ENCODE measurements at places on chromosomes 6 and 20.

DNA sequence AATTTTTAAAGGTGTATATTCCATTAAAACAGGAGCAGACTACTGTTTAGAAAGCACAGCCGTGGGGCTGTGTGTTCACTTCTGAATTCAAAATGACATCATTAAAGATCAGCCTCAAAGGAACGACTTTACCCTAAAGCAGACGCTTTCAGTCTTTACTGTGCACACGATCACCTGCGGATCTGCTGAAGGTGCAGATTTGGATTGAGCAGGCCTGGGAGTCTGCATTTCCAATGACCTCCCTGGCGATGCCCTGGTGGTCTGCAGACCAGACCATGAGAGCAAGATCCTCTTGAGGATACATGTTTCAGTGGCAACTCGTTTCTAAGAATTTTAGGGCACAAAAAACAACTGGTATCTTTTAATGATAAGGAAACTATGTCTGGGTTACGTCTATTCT is 27.2 kb downstream of the TXNDC5 start:
- H3K27me3 ChIP-seq: no peaks in the 10 kb centered on the region
- no peak overlapping the region for H3K27ac ChIP-seq
- no peak overlapping the region for H3K4me3 ChIP-seq

DNA sequence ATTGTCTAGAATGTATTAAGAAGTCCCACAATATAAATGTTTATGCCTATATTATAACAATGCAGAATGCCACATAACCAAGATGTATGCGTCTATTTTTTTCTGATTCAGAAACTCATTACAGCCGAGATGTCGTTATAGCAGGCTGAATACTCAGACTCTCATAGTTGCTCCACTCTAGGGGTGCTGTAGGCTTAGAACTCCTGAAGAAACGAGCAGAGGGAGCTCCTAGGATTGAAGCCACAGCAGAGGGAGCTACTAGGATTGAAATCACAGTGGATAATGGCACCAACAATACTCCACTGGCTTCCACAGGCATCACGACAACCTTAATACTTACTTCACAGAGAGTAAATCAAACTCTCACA is 208.9 kb downstream of the KIF16B start:
- H3K27me3 ChIP-seq: no peaks in the 10 kb centered on the region
- H3K36me3 ChIP-seq: no peaks in the 10 kb centered on the region
- H3K4me1 ChIP-seq: peaks cover 6% of the 10 kb centered on the region
- DNase-seq: no peak
- no peak overlapping the region for H3K4me3 ChIP-seq

GRCh38 chr6:23202207-23202606 is 632.8 kb downstream of the HDGFL1 start:
- H3K27me3 ChIP-seq: no peaks in the 10 kb centered on the region
- no peak overlapping the region for H3K4me3 ChIP-seq
- H3K27ac ChIP-seq: no peak overlapping the region
- no peak for DNase-seq

DNA sequence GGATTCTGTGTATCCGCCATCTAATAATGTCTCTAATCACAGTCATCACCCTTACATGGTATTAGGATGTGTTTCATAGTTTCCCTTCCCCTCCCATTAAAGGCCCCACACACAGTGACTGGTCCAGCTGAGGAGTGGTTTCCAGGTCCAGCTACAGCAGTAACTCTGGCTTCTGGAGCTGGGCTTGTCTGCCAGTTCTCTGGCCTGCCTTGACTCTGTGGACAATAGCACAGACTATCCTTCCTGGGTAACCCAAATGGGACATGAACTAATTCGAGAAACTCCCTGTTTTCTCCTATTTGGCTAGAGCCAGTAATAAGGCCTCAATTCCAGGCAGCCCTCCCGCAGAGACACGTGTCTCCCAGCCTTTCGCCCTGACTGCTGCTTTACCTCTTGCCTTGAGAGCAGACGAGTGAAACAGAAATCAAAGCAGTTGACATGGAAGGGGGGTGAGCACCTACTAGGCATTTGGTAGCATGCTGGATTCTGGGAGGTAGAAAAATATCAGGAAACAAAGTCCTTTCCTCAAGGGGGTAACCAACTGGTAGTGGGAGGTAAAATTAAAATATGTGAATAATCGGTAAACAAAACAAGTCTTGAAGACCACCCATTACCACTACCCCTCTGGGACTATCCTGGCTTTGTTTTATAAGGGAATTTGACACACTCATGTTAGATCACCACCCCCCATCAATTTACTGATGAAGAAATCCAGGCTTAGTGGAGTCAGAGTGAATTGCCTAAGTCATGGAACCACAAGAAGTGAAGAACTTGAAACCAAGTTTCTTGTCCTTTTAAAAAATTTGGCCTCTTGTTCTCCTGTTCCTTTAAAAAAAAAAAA is 1.2 kb downstream of the TRAF3IP2 start:
- peak; percentile 92 for DNase-seq
- peaks cover 13% of the 10 kb centered on the region for H3K4me1 ChIP-seq
- peak overlapping the region; percentile 65 for H3K4me3 ChIP-seq
- no peaks in the 10 kb centered on the region for H3K27me3 ChIP-seq
- no peaks in the 10 kb centered on the region for H3K36me3 ChIP-seq

- no peak for DNase-seq
- H3K27ac ChIP-seq: no peak overlapping the region
- H3K4me1 ChIP-seq: peaks cover 6% of the 10 kb centered on the region
- no peaks in the 10 kb centered on the region for H3K36me3 ChIP-seq
- H3K27me3 ChIP-seq: no peaks in the 10 kb centered on the region
These were observed 1.7 kb upstream of the EIF6 start for GRCh38 chr20:35286077-35286898.

DNA sequence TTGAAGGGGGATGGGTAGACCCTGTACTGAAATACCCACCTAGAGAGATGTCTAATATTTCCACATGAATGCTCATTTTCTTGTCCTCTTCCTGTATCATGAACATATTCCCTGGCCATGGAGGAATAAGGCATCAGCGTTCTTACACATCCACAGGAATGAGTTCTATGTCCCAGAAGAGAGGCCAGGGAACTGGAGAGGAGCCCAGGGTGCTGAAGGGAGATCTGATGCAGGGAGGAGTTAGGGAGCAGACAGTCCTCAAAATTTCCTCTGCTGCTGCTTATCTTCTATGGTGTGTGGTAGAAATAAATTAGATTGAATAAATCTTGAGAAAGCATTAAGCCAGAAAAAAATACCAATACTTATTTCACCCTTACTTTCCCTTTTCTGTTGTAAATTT is 295.0 kb downstream of the KCNQ5 start:
- H3K36me3 ChIP-seq: no peaks in the 10 kb centered on the region
- no peaks in the 10 kb centered on the region for H3K27me3 ChIP-seq
- H3K4me1 ChIP-seq: no peaks in the 10 kb centered on the region
- H3K4me3 ChIP-seq: no peak overlapping the region
- H3K27ac ChIP-seq: no peak overlapping the region

DNA sequence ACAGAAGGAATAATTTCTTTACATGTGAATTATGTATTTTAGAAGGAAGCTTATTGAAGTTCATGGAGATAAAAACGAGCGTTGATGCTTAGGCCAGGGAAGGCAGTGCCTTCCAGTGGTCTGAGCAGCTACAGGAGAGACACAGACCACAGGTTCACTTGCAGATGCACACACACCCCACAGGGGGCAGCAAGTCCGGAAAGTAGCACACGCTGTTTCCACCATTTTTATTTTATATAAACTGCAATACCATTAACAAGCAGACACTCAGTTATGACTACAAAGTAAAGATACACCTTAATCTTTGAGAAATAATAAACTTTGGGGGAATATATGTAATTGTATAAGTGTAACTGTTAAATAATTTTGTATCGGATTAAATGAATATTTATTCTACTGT is 13.5 kb upstream of the DACT2 start:
- H3K27ac ChIP-seq: no peak overlapping the region
- no peaks in the 10 kb centered on the region for H3K4me1 ChIP-seq
- no peaks in the 10 kb centered on the region for H3K36me3 ChIP-seq

DNA sequence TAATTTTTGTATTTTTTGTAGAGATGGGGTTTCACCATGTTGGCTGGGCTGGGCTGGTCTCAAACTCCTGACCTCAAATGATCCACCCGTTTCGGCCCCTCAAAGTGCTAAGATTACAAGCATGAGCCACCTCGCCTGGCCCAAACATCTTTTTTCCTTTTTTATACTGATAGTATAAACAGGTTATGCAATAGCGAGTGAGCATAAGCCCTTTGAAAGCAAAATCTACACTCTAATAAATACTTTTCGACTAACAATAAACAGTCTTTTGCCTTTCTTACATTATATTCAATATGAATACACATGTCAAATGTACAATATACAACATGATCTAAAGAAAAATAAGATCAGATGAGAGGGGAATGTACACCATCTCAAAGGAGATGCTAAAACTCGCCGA is 38.7 kb downstream of the KIF13A start:
- no peaks in the 10 kb centered on the region for H3K4me1 ChIP-seq
- no peaks in the 10 kb centered on the region for H3K27me3 ChIP-seq
- no peak overlapping the region for H3K4me3 ChIP-seq
- H3K27ac ChIP-seq: no peak overlapping the region
- H3K36me3 ChIP-seq: no peaks in the 10 kb centered on the region

DNA sequence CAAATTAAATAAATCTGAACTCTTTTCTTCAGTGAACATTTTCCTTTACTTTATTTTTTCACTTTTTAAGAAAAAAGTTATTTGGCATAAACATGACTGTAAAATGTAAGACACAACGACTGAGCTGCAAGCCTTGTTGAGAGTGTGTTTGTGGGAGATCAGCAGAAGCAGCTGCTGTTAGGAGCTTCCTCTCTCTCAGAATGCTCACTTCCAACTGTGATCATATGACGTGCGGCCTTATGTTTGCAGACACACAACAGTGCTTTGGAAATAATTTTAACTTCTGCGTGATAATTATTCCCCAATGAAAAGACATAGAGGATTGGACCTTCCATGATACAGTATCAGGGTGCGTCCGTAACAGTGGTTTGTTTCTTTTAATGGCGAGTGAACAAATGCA is 104.0 kb downstream of the ARHGAP18 start:
- H3K4me1 ChIP-seq: no peaks in the 10 kb centered on the region
- DNase-seq: no peak
- H3K27me3 ChIP-seq: no peaks in the 10 kb centered on the region
- H3K36me3 ChIP-seq: no peaks in the 10 kb centered on the region
- H3K27ac ChIP-seq: no peak overlapping the region
- H3K4me3 ChIP-seq: no peak overlapping the region

DNA sequence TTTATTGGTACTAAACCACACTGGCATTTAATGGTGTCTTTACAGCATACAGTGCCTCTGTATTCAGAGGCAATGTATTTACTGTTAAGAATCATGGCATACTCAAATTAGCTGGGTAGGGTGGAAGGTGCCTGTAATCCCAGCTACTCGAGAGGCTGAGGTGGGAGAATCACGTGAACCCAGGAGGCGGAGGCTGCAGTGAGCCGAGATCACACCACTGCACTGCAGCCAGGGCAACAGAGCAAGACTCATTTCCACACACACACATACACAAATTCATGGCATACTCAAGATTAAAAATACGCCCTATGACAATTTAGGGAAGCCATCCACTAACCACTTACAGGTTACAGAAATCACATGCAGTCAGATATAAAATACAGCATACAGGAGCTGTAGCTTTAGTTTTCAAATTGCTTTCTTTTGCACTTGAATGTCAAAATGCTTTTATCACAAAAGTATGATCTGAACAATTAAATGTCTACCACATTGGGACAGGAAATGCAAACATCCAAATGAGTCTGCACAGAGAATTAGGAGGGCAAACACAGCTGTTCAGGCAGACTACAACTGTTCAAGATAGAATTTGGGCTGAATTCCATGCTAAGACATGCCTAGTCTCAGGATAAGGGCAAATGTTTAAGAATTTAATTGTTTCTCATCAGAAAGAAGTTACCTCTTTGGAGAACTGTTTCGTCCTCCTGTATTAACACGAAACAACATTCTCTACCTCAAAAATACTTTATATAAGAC is 36.4 kb downstream of the CSNK2A1 start:
- no peaks in the 10 kb centered on the region for H3K4me1 ChIP-seq
- no peak for DNase-seq
- peaks cover 47% of the 10 kb centered on the region for H3K36me3 ChIP-seq
- no peak overlapping the region for H3K4me3 ChIP-seq
- H3K27me3 ChIP-seq: no peaks in the 10 kb centered on the region

- H3K36me3 ChIP-seq: peaks cover 56% of the 10 kb centered on the region
- peak overlapping the region; percentile 57 for H3K27ac ChIP-seq
- H3K4me3 ChIP-seq: no peak overlapping the region
- H3K27me3 ChIP-seq: no peaks in the 10 kb centered on the region
- DNase-seq: no peak
- no peaks in the 10 kb centered on the region for H3K4me1 ChIP-seq
These were observed 13.6 kb downstream of the CDC5L start for GRCh38 chr6:44401138-44401537.

- no peak for DNase-seq
- peaks cover 8% of the 10 kb centered on the region for H3K27me3 ChIP-seq
- H3K4me1 ChIP-seq: no peaks in the 10 kb centered on the region
- H3K36me3 ChIP-seq: no peaks in the 10 kb centered on the region
These were observed 329 bp upstream of the GPR6 start for GRCh38 chr6:109977791-109978173.

DNA sequence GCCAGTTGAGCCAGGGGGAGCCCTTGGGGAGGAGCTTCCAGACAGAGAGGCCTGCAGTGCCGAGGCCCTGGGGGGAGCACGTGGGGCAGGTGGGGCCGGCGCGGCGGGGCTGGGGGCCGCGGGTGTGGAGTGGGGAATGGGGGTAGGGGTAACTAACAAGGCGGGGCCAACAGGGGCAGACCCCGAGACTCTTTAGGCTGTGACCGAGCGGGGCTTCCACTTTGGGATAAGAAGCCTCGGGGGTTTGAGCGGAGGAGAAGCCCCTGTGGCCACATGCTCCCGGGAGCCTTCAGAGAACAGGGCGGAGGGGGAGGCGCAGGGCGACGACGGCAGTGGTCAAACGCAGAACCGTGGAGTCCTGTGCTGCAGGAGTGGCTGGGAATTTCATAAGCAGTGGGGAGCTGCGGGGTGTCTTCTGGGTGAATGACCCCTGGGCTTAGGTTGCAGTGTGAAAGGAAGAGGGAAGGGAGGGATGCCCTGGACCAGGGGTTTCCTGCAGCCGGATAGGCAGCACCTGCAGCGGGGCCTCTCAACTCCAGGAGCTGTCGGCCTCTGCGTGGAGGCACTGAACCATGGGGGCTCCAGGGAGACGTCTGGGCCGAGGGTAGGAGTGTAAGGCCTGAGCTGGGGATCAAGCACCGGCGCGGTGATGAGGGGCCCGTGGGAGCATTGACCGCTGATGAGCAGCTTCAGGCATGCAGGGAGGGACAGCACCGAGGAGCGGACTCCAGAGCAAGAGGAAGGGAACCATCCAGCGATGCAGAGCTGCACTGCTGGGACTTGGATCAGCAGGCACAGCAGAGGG is 121.0 kb downstream of the SYNDIG1 start:
- no peaks in the 10 kb centered on the region for H3K36me3 ChIP-seq
- H3K4me1 ChIP-seq: no peaks in the 10 kb centered on the region
- no peak for DNase-seq
- H3K27me3 ChIP-seq: no peaks in the 10 kb centered on the region

- H3K36me3 ChIP-seq: no peaks in the 10 kb centered on the region
- no peaks in the 10 kb centered on the region for H3K4me1 ChIP-seq
- no peak overlapping the region for H3K4me3 ChIP-seq
- no peak for DNase-seq
These were observed 227.3 kb downstream of the ERMARD start for GRCh38 chr6:169978615-169979161.

Data from ascending aorta (tissue), 2 donors.